ENCODE measurements at places on chromosomes 12 and 14.

DNA sequence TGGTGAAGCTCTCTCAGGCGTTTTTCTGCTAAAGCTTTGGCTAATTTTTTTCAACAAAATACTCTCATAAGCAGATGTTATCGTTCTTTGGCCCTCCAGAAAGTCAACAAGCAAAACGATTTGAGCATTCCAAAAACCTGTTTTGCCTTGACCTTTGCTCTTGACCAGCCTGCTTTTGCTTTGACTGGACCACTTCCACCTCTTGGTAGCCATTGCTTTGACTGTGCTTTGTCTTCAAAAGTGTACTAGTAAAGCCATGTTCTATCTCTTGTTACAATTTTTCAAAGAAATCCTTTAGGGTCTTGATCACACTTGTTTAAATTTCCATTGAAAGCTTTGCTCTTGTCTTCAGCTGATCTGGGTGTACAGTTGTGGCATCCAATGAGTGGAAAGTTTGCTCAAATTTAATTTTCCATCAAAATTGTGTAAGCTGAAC lies 10.7 kb upstream of the ARID4A start:
- DNase-seq: no peak

GRCh38 chr12:30845676-30846075 lies 80.9 kb upstream of the TSPAN11 start:
- DNase-seq: no peak

- no peak for DNase-seq
Observed at GRCh38 chr14:88426271-88426670, 40.8 kb downstream of the SPATA7 start.

- no peak for DNase-seq
Observed at GRCh38 chr14:100894416-100894815, 9.1 kb downstream of the RTL1 start.

DNA sequence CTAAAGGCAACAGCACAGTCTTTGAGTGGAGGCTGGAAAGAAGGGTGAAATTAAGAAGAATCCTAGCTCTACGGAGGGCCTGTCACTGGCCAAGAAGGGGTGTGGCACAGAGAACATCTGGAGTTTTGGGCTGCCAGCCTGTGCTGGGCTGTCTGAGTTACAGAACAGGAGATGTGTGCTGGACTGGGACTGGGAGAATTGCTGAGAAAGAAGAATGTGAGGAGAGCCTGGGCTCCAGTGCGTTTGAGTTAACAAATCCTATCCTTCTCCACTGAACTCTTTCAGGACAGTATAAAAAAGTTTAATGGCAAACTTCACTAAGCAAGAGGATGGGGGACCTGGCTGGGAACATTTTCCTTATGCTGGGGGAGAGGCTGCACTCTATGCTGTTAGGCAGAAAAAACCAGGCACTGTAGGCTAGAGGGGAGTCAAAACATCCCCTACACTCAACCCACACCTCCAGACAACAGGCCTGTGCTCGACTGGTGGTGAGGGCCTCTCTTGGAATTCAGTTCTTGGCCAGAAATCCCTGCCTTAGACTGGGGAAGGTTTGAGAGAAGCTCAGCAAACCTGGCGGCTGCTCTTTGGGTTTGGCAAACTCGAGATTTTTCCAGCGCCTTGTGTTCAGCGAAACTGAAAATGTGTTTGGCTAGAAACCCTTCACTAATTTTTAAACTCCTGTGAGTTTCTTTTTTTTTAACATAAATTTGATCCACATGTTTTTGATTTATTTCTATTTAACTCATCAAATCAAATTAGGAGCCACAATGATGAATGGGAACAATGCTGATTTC lies 217.3 kb downstream of the MON2 start:
- no peak for DNase-seq

- no peak for DNase-seq
Observed at GRCh38 chr12:1056390-1056789, 65.4 kb downstream of the ERC1 start.

GRCh38 chr12:6313326-6313940 lies 3.0 kb downstream of the PLEKHG6 start:
- DNase-seq: no peak

- no peak for DNase-seq
Observed at GRCh38 chr12:67876305-67876915, 112.8 kb upstream of the IFNG-AS1 start.

DNA sequence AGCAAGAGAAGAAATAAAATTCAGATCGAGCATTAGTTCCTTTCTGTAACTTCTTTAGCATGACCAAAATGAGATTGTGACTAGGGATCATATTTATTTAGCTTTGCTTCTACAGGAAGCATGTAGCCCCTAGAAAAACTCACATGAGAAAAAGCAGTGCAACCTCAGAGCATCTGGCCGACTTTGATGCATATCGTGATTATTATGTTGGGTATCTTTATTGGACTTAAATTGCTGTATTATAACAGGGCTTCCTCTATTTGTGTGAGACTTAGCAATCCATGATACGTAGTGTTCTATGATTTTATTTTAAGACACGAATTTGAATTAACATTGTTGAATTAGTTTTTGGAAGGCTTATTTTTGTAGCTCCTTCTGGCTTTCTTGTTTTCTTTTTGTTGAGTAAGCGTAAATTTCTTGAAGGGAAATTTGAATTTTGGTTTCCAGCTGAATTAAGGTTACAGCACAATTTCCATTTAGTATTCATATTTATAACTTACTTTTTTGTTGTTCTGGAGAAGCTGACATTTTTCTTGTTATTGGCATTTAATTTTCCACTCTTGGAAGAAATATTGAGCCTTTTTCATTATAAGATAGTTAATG lies 33.9 kb downstream of the WASHC4 start:
- no peak for DNase-seq

- DNase-seq: no peak
Observed at GRCh38 chr12:99042226-99042625, 397.1 kb downstream of the APAF1 start.

DNA sequence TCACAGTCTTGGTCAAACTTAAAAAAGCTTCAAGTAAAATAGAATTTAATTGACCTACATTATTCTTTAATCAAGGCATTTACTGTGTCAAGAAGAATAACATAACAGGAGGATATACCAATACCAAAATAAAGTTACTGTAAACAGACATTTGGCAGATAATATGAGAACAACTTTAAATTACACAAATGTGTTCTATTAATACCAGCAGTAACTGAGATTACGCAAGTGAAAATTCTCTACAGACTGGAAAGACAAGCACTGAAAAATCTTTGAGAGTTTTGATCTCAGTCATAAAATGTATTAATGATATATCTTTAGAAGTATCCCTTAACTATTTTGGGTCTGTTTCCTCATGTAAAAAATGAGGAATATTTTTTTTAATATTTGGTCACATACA lies 169.2 kb upstream of the SOX5 start:
- DNase-seq: no peak

DNA sequence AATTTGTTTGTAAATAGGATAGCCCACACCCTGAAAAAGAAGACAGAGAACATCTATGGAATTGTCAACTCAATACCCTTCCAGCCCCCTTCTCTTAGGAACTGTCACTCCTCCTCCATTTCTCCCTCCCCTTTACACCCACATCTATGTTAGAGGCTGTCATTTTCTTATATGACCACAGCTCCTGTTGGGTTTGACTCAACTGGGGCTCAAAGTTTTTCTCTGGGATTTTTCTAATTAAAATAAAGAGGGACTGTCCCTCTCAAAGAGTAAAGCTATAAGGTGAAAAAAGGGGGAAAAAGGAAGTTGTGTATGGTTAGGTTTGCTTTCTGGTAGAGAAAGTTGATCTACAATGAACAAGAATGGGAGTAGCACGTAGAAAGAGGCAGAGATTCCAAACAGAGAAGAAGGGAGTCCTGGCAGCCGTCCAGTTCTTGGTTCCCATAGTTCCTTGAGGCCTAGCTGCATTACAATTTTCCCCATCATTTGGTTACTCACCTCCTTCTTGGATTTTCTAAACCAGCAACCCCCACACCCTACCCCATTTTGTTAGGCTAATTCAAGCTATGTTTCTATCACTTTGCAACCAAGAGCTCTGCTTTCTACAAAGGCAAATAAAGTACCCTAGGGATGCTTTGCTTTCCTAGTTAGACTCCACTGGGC lies 44.3 kb upstream of the STK38L start:
- no peak for DNase-seq

DNA sequence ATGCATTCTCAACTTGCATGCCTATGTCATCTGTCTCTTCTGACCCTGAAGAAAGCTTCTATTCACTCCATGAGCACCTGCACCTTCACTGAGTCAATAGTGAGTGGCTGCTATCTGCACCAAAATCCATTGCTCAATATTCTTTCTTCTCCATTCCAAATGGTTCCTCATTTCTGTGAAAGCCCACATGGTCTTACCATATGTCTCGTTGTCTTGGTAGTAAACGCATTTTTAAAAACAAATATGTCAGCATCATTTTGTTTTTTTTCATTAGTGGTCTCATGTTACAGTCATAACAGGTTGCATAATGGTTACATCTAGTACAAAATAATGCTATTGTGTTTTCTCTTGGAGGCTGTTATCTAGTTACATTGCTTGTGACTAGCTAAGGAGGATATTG lies 106.9 kb upstream of the CPM start:
- DNase-seq: no peak

DNA sequence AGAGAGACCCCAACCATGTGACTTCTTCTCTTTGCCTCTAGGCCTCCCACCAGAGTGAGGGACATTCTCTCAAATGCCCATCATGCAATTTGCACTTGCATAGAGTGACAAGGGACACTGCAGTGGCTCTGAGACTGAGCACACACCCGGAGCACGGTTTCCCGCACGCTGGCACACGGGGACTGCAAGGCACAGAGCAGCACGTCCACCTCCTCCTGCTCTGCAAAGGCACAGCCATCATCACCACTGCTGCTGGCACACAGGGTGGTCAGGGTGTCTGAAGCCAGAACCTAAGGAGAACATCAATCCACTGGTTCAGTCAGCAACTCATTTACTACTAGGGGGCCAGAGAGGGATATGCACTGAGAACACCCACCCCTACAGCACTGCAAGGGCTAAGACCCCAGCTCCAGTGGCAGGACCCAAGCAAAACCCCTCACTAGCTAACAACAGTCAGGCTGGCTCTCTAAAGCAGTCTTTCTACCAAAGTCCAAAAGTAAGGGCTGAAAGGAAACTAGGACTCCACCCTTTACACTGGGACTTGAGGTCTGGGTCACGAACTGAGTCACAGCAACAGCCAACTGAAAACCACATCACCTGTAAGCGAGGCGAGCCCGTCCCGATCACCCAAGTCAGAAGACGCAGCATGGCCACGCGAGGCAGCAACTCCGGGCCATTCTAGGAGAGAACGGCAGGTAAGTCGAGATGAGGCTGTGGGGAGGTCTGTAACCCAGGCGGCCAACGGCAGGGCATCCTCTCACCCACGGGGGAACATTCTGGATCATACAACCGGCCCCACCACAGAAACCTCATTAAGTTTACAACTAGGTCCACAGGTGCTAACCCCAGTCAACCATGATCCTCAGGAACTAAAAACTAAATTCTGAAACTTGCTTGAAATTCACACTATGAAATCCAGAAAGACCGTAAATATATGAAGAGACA lies 37.9 kb downstream of the GCN1 start:
- no peak for DNase-seq

- no peak for DNase-seq
Observed at GRCh38 chr12:53601296-53601847, 24.8 kb downstream of the ATF7 start.

GRCh38 chr12:24915501-24915900 lies 33.4 kb downstream of the BCAT1 start:
- DNase-seq: no peak

DNA sequence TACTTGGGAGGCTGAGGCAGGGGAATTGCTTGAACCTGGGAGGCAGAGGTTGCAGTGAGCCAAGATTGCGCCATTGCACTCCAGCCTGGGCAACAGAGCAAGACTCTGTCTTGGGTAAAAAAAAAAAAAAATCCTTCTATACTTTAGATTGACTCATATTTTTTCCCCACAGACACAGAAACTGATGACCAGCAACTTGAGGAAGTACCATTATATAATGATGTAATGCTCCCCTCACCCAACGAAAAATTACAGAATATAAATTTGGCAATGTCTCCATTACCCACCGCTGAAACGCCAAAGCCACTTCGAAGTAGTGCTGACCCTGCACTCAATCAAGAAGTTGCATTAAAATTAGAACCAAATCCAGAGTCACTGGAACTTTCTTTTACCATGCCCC lies 24.3 kb upstream of the SNAPC1 start:
- DNase-seq: no peak

DNA sequence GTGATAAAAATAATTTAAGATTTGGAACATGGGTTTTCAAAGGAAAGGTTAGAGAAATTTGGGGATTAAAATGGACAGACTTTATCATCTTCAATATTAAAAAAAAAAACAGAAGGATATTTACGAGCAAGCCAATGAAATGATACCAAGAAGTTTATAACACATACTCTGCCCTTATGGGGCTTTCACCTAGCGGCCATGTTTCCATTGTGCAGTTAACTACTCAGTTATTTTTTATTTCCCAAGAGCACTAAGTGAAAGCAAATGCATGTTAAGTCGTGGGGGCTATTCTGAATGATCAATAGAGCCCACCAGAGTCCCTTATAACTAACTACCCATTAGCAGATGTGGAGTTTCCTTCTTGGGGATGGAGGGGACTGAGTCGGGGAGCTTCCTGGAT lies 53.9 kb downstream of the ETV6 start:
- DNase-seq: no peak

- no peak for DNase-seq
Observed at GRCh38 chr12:42570076-42570475, 19.5 kb downstream of the PRICKLE1 start.
